ENCODE measurements at places on chromosomes 1 and 21. TPM values are rescaled to one million over a fixed set of nuclear protein-coding genes. Genes with fewer than 3 reads are reported as not detected.
A peak's percentile ranks its signal among the peaks of the same experiment; 100 is the strongest.

- H3K27me3 ChIP-seq: no peaks in the 10 kb centered on the region
- H3K27ac ChIP-seq: peak overlapping the region; percentile 95
- H3K36me3 ChIP-seq: no peaks in the 10 kb centered on the region
- peak overlapping the region; percentile 38 for H3K4me3 ChIP-seq
Measured at GRCh38 chr1:114758256-114758832, 560 bp upstream of the CSDE1 start.

GRCh38 chr1:89822999-89823628 lies 2.3 kb downstream of the LRRC8D start:
- no peaks in the 10 kb centered on the region for H3K4me1 ChIP-seq
- no peak overlapping the region for H3K27ac ChIP-seq
- no peak overlapping the region for H3K4me3 ChIP-seq
- DNase-seq: no peak

- no peaks in the 10 kb centered on the region for H3K4me1 ChIP-seq
- no peak overlapping the region for H3K27ac ChIP-seq
- no peak for DNase-seq
- no peaks in the 10 kb centered on the region for H3K36me3 ChIP-seq
- no peaks in the 10 kb centered on the region for H3K27me3 ChIP-seq
Measured at GRCh38 chr1:50917138-50918137, 42.6 kb downstream of the FAF1 start.

GRCh38 chr1:53197291-53198200 lies 922 bp downstream of the CPT2 start:
- H3K27ac ChIP-seq: peak overlapping the region; percentile 99
- peak overlapping the region; percentile 98 for H3K4me3 ChIP-seq
- peaks cover 10% of the 10 kb centered on the region for H3K4me1 ChIP-seq
- peaks cover under 1% of the 10 kb centered on the region for H3K36me3 ChIP-seq

DNA sequence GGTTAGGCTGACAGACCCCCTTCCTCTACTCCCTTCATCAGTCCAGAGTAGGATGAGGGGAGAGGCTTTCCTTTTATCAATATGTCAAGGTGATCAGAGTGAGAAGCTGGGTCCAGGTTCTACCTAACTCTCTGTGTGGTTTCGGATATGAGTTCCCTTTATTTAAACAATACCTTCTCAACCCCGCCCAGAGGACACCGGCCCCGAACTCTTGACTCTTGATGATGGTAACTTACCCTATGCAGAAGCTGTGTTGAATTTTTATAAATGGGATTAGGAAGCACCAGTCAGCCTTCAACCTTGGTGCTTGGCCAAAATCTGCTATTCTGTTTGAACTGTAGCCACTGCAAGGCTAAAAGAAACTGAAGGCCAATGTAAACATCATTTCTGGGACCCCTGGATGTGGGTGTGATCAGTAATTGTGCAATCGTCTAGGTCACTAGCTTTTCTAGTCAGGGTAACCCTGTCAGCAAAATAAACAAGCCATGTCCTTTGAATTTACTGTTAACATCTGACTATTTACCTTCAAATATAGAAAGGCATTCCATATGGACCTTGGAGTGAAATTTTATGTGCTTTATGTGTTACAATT lies 398.3 kb downstream of the SEC16B start:
- no peaks in the 10 kb centered on the region for H3K27me3 ChIP-seq
- H3K36me3 ChIP-seq: no peaks in the 10 kb centered on the region
- H3K4me3 ChIP-seq: no peak overlapping the region
- H3K27ac ChIP-seq: no peak overlapping the region
- peak; percentile 57 for DNase-seq

DNA sequence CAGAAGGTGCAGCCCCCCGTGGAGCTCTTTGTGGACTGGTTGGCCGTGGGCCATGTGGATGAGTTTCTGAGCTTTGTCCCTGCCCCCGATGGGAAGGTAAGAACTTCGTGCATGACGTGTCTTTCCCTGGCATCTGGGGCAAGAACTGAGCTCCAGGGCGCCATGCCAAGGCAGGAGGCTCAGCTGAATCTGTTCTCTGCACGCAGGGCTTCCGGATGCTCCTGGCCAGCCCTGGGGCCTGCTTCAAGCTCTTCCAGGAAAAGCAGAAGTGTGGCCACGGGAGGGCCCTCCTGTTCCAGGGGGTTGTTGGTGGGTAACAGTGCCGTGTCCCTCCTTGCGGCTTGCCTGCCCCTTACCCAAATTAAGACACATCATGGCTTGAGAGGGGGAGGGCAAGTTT lies 27.7 kb downstream of the PADI3 start:
- no peaks in the 10 kb centered on the region for H3K4me1 ChIP-seq
- DNase-seq: no peak
- H3K27me3 ChIP-seq: no peaks in the 10 kb centered on the region
- no peak overlapping the region for H3K4me3 ChIP-seq
- H3K27ac ChIP-seq: no peak overlapping the region

GRCh38 chr1:34829250-34829649 lies 30.3 kb downstream of the SMIM12 start:
- no peak for DNase-seq
- peaks cover 3% of the 10 kb centered on the region for H3K4me1 ChIP-seq
- no peaks in the 10 kb centered on the region for H3K36me3 ChIP-seq
- H3K27ac ChIP-seq: peak overlapping the region; percentile 16
- no peak overlapping the region for H3K4me3 ChIP-seq

- no peak for DNase-seq
- H3K36me3 ChIP-seq: no peaks in the 10 kb centered on the region
- H3K4me1 ChIP-seq: no peaks in the 10 kb centered on the region
- H3K27ac ChIP-seq: no peak overlapping the region
Measured at GRCh38 chr1:5780324-5780716, 211.9 kb downstream of the NPHP4 start.

DNA sequence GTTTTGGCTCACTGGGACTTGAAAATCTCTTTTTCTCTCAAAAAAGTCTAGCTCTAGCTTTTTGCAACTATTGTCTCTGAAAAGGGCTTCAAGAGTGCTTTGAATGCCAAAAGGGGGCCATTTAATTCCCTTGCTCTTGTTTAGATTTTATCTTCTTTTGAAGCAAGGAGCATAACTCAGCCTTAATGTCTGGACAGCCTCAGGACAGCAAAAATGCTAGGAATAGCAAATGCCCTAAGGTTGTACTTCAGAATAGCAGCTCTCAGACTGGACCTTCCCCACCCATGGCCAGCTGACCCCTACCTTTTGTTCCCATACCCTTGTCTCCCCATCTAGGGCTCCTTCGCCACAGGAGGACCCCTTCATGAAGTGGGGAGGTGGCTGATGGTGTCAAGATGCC lies 121.4 kb downstream of the KCNK1 start:
- DNase-seq: no peak
- no peak overlapping the region for H3K4me3 ChIP-seq
- H3K4me1 ChIP-seq: no peaks in the 10 kb centered on the region

DNA sequence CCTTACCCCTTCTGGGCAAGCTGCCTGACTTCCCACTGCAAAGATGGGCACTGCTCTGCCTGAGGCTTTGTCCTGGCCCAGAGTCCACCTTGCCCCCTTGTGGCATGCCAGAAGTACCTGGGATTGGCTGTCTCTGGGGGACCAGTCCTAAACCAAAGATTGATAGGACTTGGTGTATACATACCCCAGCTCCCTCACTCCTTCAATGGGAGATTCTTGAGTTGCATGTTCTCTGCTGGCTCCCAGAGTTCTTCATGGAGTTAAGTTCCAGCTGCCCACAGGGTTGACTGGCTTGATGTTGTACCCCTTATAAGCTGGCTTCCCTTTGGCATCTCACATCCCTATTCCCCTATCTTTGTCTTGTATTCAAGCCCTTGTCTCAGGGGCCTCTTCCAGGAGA lies 244.8 kb downstream of the GRIK3 start:
- H3K36me3 ChIP-seq: no peaks in the 10 kb centered on the region
- no peak overlapping the region for H3K4me3 ChIP-seq
- H3K27me3 ChIP-seq: no peaks in the 10 kb centered on the region
- H3K4me1 ChIP-seq: no peaks in the 10 kb centered on the region
- H3K27ac ChIP-seq: no peak overlapping the region
- no peak for DNase-seq

- peaks cover 15% of the 10 kb centered on the region for H3K27me3 ChIP-seq
- no peaks in the 10 kb centered on the region for H3K4me1 ChIP-seq
- no peaks in the 10 kb centered on the region for H3K36me3 ChIP-seq
- DNase-seq: no peak
- H3K4me3 ChIP-seq: no peak overlapping the region
Measured at GRCh38 chr1:153246018-153246417, 13.5 kb upstream of the LORICRIN start.

DNA sequence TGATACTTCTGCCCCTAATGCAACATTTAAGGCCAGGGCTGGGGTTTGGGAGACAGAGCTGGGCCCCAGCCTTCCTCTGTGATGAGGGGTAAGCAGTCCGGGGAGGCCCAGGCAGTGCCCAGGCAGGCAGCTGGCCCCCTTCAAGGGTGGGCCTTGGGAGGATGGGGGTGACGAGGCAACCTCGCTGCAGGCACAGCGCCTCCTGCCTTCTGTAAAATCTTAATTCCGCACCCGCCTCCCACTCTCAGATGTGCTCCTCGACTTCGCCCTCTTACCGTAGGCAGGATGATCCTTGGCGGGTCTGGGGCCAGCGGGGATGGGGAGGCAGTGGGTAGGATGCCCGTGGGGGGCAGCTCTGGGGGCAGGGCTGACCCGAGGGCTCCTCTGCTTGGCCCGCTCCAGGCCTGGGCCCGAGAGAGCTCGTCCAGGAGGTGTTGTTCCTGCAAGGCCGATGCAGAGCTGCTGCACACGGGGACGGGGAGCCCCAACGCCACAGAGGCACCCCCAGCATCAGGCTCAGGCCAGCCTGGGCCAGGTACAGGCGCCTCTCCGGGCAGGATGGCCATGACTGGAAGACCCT lies 9.1 kb downstream of the C21orf58 start:
- no peak overlapping the region for H3K27ac ChIP-seq
- H3K4me1 ChIP-seq: no peaks in the 10 kb centered on the region
- H3K27me3 ChIP-seq: no peaks in the 10 kb centered on the region
- no peak overlapping the region for H3K4me3 ChIP-seq
- DNase-seq: no peak

DNA sequence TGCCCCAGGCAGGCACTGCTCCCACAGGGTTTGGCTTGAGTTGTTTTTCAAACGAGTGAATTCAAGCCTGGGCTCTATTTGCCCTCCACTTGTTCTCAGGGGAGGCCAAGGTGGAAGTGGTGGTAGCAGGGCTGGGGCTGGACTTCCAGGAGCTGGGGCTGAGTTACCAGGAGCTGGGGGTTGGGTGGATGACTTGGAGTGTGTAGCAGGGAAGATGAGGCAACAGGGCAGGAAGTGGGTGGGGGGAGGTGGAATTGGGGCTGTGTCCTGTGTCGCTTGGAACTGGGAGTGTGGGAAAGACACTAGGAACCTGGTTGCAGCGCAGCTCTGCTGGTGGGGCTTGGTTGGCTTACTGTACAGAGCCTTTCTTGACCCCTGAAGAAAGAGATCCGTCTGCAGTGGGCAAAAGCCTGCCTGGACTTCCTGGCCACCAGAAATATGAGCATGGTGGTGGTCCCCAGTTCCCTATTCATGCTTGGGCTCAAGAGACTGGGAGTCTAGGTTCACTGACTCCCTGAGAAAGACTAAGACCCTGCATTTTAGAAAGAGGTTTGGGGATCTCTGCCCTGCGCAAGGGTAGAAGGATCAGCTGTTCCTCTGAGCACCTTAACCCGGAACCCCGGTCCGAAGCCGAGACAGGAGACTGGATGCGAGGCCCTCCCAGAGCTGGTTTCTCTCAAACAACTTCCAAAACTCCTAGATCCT lies 3.1 kb downstream of the TFAP2E start:
- no peaks in the 10 kb centered on the region for H3K4me1 ChIP-seq
- no peak for DNase-seq
- no peak overlapping the region for H3K4me3 ChIP-seq
- H3K36me3 ChIP-seq: no peaks in the 10 kb centered on the region
- no peaks in the 10 kb centered on the region for H3K27me3 ChIP-seq
- H3K27ac ChIP-seq: peak overlapping the region; percentile 54

- H3K27me3 ChIP-seq: no peaks in the 10 kb centered on the region
- H3K4me3 ChIP-seq: no peak overlapping the region
- H3K27ac ChIP-seq: no peak overlapping the region
- no peaks in the 10 kb centered on the region for H3K36me3 ChIP-seq
Measured at GRCh38 chr1:42737257-42737656, 2.8 kb downstream of the CLDN19 start.

DNA sequence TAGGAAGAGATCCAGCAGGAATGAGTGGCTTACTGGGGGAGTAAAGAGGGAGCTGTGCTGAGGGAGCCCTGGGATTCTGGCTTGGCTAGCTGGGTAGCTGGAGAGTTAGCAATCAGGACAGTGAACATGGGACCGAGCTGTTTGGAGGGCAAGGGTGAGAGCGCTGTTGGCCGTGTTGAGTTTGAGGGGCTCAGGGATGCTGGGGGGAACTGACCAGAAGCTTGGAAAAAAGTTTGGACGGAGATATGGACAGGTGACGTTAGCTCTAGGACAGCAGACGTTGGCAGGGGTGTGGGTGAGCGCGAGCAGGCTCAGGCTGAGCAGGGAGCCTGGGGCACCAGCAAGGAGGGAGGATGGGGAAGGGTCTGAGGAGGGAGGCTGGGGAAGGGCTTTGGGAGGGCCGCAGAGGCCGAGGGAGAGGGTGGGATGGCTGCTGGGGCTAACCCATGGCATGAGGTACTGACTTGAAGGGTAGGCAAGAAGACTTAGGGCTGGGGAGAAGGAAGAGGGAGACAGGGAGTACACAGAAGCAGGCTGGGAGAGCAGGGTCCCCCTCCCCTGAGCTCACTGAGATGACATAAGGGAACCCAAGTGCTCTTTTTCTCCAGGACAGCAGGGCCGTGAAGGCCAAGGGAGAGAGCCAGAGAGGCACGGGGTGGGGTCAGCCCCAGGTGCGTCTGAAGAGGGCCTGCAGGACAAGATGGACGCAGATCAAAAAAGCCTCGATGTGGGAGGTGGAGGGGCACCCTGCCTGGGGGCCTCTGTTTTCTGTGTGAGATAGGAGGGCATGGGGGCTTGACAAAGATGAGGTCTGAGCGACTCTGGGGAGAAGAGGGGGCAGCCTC lies 8.2 kb downstream of the SH2D2A start:
- H3K27ac ChIP-seq: no peak overlapping the region
- peaks cover 6% of the 10 kb centered on the region for H3K4me1 ChIP-seq
- no peak for DNase-seq
- H3K36me3 ChIP-seq: no peaks in the 10 kb centered on the region
- no peak overlapping the region for H3K4me3 ChIP-seq

DNA sequence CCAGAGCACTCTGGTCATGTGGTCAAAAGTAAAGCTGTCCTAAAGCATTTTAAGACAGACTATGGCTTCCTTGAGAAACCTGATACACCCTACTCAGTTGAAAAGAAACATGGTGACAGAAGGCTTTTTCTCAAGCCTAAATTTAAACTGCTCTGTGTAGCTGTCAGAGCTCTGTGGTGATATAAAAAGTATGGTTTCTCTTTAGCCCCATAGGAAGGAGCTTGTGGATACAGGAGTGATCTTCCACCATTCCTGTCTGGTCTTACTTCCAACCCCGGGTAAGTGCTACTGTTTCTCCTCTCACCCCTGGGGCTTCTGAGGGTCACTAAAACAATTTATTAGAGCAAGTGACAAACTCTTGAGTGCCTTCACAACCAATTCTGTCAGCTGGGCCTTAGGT lies 8.5 kb downstream of the TP53BP2 start:
- no peak overlapping the region for H3K4me3 ChIP-seq
- H3K27ac ChIP-seq: peak overlapping the region; percentile 47
- no peaks in the 10 kb centered on the region for H3K36me3 ChIP-seq

- H3K4me1 ChIP-seq: no peaks in the 10 kb centered on the region
- no peaks in the 10 kb centered on the region for H3K27me3 ChIP-seq
- DNase-seq: peak; percentile 40
- H3K36me3 ChIP-seq: no peaks in the 10 kb centered on the region
Measured at GRCh38 chr1:183200451-183200850, 14.4 kb downstream of the LAMC2 start.

KRTAP19-1 gene
- total RNA-seq: not detected

DYNLT5 gene
- 11.1 TPM for total RNA-seq

S100A3 gene
- 5.4 TPM for total RNA-seq

LAMB3 gene
- total RNA-seq: 72.6 TPM

SLC16A4 gene
- 6.8 TPM for total RNA-seq

LRRC40 gene
- total RNA-seq: 9.7 TPM

PLA2G2A gene
- 33.1 TPM for total RNA-seq

RXRG gene
- 3.0 TPM for total RNA-seq

Measured in lung (tissue), 17 donors.